Adipocyte (in vitro differentiated cells): ENCODE measurements at places on chromosomes 13 and 19.

GRCh38 chr13:24748061-24748400 is 15.9 kb upstream of the RNF17 start:
- no peak for DNase-seq

DNA sequence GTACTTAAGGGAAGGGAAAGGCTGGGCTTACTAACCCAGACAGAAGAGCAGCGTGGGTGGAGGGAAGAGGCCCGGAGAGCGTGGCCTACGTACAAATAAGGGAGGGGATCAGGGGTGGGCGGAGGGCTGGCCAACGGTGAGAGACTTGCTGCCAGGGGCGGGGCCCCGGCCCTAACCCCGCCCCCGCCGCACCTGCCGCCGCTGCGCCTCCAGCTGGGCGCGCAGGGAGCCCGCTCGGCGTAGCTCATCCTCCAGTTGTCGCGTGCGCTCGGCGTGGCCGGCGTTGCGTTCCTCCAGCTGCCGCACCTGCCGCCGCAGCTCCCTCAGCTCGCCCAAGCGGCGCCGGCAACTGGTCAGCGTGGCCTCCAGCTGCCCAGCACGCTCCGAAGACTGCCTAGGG is 5.7 kb downstream of the HOOK2 start:
- DNase-seq: no peak

- DNase-seq: no peak
Observed at GRCh38 chr13:29319451-29319850, 276.0 kb downstream of the SLC7A1 start.

- no peak for DNase-seq
Observed at GRCh38 chr13:33262062-33262487, 23.5 kb downstream of the STARD13 start.

DNA sequence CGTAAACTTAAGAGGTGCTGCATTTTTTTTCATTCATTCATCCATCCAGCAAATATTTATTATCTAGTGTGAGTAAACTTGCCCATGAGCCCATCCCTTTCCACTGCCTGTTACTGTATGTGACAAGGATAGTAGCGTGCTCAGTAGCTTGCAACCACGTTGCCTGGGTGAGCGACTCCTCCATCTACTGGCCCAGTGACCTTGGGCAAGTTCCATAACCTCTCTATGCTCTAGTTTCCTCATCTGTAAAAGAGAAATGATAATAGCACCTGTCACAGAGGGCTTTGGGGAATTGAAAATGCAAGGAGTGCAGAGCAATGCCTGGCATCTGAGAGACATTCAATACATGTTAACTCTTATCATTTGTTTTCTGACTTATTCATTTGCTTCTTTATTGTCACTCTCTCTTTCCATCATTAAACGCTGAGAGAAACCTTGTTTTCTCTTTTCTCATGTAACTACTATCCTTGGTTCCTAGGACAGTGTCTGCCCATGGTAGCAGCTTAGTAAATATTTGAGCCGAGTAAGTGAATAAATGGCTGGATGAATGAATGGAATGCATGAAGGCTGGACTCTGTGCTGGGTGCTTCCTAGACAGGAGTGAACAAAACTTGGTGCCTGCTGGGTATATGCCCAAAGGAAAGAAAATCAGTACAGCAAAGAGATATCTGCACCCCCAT is 19.9 kb downstream of the LRCH1 start:
- no peak for DNase-seq

DNA sequence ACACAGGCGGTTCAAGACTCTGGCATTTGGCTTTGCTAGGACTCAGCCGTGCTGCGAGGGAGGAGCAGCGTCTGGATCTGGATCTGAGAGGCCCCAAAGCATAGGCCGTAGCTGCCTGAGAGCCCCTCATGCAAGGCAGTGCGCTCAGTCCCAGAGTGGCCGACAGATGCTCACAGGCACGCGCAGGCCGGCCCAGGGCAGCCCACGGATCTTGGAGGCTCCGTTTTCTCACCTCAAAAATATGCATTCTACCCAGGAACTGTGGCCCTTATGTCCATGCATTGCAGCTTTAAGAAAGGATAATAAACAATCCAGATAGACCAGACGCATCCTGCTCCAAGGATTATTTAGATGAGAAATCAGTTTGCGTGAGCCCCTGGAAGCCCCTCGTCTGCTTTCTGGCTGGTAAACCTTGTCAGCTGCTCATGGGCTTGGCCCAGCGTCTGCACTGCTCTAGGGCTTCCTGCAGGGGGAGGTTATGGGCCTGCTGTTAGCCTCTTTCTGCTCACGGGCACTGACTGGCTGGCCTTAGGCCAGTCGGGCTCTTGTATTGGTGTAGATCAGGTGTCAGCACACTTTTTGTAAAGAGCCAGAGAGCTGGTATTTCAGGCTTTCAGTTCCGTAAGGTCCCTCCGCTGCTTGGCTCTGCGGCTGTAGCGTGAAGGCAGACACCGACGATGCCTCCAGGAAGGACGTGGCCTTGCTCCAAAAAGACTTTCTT is 24.2 kb downstream of the TEX29 start:
- DNase-seq: peak; percentile 78

DNA sequence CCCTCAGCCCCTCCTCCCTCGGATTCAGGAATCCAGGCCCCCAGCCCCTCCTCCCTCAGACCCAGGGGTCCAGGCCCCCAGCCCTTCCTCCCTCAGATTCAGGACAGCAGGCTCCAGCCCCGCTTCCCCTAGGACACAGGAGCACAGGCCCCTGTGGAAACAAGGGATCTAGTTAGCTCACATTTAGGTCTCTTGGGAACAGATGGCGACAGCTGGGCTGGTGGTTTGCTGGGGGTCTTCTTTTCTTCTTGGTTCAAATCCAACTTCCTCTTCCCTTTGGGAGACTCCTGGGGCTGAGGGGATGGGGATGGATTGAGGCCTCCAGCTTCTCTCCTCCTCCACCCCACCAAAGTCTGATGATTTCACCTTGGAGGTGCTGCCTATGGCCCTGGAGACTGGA is 19.6 kb downstream of the ZNF575 start:
- DNase-seq: no peak

DNA sequence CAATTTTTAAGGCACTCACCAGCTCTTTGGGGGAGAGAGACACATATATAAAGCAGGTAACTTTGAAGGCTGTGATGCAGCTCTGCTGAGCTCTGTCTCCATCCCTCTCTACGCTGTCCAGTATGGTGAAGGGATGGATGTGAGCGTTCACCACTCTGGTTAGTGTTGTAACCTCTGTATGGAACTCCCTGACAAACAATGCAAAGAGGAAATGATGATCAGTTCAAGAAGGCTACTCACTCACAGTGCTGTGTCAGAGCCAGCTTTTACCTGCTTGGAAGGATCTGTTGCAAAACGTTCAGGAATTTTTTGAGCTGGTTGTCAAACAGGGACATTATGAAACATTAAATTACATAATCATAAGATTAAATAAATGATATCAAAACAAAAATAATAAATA is 90.8 kb upstream of the SLC10A2 start:
- no peak for DNase-seq

DNA sequence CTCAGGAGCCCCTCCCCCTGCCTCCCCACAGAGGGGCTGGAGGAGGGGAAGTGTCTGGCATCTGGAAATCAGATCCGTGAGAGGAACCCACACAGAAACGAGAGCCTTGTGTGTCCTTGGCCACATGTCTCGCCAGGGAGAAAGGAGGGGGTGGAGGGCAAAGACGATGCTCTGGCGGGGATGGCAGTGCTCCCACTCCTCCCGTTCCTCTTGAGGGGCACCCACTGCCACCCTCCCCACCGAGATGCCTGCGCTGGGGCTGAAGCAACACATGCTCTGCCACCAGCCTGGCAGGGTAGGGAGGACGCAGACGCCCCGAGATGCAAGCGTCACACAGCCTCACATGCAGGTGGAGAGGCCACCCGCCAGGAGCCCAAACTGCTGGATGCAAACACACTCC is 2.8 kb downstream of the ADGRL1 start:
- DNase-seq: no peak

- DNase-seq: peak; percentile 92
Observed at GRCh38 chr13:39612023-39612637, 9.1 kb upstream of the LHFPL6 start.

- DNase-seq: peak; percentile 61
Observed at GRCh38 chr13:110106726-110107125, 200.2 kb downstream of the COL4A1 start.

- no peak for DNase-seq
Observed at GRCh38 chr19:30161770-30162169, 210.4 kb upstream of the ZNF536 start.

- no peak for DNase-seq
Observed at GRCh38 chr19:33878030-33878544, 81.4 kb downstream of the KCTD15 start.

DNA sequence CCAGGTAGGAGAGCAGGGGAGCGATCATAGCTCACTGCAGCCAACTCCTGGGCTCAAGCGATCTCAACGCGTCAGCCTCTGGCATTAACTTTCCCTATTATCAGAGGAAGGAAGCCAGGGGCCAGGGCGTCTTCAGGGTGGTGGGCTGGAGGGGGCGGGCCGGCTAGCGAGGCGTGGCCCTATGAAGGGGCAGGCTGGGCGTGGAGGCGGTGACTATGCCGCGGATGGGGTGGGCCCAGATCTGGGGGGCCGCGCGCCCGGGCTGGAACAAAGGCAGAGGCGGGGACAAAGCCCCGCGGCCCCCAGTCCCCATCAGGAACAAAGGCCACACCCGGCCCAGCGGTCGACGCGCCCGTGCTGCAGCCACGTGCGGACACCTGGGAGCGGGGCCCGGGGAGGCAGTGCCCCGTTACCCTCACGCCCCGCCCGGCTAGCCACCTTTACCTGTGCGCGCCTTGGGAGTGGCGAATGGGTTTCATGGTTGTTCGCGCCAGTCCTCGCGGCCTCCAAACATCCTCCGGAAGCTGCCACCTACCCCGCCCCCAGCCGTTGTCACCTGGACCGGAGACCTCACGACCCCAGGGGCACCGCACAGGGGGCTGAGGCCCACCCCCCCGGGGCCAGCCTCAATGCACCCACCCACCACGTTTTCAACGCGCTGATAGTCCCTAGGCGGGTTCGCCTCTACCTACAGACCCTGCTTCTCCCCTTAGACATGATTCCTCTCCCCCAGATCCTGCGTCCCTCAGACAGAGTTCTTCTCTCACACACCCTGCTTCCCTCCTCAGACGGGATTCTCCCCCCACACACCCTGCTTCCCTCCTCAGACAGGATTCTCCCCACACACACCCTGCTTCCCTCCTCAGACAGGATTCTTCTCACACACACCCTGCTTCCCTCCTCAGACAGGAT is 5.4 kb upstream of the TRIM28 start:
- DNase-seq: no peak

DNA sequence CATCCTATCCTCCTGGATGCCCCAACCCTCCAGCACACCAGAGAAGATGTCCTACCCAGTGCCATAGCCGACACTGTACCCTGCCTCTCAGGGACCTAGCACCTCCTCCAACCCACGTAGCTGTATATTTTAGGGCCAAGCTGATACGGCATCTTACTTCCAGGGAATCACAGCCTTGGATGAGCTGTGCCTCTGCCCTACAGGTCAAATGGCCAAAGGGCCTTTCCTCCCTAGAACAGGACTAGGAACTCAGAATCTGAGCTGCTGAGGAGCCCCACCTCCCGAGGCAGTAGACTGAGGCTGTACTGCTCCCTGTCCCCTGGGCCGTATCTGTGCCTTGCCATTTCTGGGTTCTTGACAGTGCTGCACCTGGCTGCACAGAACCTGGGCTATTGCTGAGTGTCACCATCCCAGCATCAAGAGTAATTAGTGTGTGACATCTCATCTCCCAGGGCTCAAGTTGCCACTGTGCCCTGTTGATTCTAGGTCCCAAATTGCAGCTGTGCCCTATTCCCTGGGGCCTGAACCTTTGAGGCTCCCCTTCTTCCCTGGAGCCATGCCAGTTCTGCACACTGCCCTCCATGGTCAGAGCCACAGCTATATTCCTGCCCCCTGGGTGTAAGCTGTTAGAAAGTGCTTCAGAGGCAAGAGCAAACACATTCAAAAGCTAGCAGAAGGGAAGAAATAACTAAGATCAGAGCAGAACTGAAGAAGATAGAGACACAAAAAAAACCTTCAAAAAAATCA is 41.0 kb downstream of the VWA8 start:
- DNase-seq: no peak

- no peak for DNase-seq
Observed at GRCh38 chr13:112903606-112904195, 65.3 kb upstream of the MCF2L start.

DNA sequence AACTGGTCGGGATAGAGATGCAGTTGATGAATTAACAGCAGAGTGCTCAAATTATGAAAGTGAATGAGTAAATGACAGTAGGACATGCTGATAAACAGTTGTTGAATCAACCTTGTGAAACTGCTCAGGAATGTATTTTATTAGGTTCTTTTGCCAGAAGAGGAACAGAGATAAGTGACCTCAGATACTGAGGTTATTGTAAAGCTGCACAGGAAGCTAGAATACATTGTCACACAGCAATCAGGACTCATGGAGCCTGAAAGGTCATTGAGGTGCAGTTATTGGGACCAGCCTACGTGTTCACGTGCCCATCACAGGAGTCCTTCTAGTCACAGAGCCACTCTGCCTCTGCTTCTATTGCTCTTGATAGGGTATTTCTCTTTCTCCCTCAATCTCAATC is 47.5 kb upstream of the MED4 start:
- no peak for DNase-seq

- DNase-seq: no peak
Observed at GRCh38 chr13:46097015-46097414, 7.8 kb downstream of the CPB2 start.

GRCh38 chr13:28856287-28856686 is 36.1 kb downstream of the MTUS2 start:
- no peak for DNase-seq

GRCh38 chr13:59447031-59447430 is 716.7 kb downstream of the DIAPH3 start:
- no peak for DNase-seq

DNA sequence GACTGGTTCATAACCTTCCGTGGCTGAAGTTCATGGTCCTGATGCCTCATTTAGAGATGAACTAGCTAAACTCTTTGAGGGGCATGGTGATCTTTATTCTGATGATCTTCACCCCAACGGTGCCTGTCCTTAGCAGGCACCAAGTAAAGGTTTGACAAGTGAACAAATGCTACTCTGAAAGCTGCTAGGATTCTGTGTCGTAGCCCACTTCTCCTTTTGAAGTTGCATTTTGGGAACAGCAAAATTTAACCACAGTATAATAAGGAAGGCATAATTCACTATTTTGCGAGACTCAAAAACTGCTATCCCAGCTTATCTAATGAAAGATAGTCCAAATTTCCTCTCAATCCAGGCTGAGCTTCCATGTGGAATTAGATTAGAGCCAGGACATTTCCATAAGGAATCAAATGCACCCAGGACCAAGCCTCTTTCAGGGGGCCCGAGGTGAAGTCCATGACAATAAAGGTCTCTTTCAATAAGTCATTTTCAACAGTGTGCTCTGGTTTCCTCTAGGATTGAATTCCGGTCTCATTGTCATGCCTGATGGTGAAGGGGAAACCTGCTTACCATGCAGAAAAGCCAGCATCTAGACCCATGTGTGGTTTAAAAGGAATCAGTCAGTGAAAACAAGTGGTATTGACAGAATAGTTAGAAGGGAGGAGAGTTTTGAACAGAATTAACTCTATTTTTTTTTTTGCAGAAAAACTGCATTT is 23.1 kb downstream of the SIAH3 start:
- DNase-seq: no peak

- DNase-seq: no peak
Observed at GRCh38 chr19:12077375-12077774, 12.8 kb downstream of the ZNF844 start.

- DNase-seq: peak; percentile 50
Observed at GRCh38 chr13:102839462-102839861, 6.4 kb upstream of the ERCC5 start.
